ENCODE measurements at places on chromosomes 7 and 10.
A peak's percentile ranks its signal among the peaks of the same experiment; 100 is the strongest.

GRCh38 chr10:118873738-118874105 is 119.0 kb upstream of the CACUL1 start:
- peak; percentile 57 for DNase-seq

- DNase-seq: peak; percentile 35
Observed at GRCh38 chr7:135998081-135998480, 20.9 kb upstream of the MTPN start.

DNA sequence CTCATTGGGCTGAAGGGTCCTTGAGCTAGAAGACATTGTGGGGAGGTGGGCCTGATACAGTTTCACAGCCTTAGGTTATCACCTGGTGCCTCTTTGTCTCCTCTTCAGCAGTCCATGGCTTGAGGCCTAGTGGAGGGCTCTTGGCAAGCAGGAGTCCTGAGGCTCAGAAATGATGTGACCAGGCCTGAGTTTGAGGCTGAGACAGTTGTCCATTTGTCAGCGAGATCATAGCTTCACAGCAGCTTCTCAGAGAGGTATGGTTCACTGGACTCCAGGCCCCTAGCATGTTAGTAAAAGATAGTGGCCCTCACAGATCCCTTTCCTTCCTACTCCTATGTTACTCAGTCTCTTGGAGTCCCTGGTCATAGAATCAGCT is 19.1 kb downstream of the SUFU start:
- no peak for DNase-seq

DNA sequence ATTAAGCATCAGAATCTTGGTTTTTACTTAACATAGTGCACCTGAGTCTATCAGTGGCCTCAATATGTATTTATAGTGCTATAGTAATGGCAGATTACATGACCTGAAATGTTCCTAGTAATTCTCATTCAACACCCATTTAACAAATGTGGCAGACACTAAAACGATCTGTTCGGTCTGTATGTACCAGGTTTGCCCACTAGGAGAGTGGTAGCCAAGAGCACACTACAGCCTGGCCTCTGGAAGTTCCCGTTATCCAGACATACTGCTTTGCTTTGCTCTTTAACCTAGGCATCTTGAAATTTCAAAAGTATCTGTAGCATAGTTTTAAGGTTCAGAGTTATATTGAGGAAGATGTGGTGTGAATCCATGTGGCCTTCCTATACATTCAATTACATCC is 395.7 kb upstream of the NRG3 start:
- DNase-seq: no peak

DNA sequence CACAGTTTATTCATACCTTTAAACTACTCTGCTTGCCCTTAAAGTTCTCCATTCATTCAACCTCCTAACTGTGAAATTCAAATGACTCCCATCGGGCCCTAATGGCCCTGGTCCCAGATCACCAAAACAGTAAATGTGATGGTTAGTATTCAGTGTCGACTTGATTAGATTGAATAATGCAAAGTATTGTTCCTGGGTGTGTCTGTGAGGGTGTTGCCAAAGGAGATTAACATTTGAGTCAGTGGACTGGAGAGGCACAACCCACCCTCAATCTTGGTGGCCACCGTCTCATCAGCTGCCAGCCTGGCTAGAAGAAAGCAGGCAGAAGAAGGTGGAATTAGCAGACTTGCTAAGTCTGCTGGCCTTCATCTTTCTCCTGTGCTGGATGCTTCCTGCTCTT is 80.1 kb upstream of the PLXNA4 start:
- DNase-seq: no peak

- no peak for DNase-seq
Observed at GRCh38 chr7:47633134-47633533, 51.2 kb upstream of the TNS3 start.

DNA sequence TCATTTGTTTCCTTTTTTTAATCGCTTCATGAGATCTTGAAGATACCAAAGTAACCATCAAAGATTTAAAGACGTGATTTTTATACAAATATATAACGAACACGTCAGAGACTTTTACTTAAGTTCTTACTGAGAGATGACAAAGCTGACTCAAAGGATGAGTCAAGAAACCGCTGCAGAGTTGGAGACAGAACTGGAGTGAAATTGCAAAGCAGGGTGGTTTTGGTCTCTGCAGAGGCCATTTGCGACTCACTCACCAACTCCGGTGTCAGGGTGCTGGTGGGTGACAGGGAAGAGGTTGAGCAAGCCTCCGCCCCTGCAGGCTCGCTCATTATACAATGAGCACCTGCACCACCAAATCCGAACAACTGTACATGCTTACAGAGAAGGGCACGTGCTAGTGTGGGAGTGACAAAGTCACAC is 75.2 kb downstream of the DNAJB6 start:
- DNase-seq: peak; percentile 76

GRCh38 chr7:127782654-127783559 is 130.9 kb downstream of the SND1 start:
- no peak for DNase-seq

DNA sequence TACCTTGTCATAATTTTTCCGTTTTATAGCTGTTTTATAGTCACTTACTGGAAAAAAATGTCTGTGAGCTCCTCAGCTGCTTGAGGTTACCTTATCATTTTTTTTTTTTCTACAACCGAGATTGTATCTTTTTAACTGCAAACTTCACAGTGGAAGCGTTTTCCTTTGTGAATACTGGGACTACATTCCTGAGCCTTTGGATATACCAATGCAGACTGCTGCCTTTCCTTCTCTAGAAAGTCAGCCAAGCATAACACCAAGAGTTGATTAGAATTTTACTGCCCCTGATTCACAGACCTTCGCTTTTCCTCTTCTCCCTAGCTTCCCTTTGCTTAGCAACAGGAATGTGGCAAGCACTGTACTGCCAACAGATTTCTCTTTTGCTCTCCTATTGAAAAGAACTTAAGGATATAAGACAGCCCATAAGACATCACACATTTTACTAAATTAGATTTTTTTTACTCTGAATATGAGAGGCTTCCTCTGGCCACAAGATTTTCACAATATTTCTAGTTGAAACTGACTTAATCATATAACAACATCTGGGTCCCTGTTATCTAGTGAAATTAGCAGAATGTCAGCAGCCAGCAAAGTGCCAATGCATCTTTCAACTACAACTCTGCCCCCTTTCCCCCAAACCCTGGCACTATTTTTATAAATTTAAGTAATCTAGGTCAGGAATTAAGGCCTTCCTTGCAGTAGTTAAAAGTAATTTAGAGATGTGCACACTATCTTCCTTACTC is 170.6 kb downstream of the PRKG1 start:
- DNase-seq: no peak

- no peak for DNase-seq
Observed at GRCh38 chr7:1944619-1945210, 274.6 kb downstream of the ELFN1 start.

DNA sequence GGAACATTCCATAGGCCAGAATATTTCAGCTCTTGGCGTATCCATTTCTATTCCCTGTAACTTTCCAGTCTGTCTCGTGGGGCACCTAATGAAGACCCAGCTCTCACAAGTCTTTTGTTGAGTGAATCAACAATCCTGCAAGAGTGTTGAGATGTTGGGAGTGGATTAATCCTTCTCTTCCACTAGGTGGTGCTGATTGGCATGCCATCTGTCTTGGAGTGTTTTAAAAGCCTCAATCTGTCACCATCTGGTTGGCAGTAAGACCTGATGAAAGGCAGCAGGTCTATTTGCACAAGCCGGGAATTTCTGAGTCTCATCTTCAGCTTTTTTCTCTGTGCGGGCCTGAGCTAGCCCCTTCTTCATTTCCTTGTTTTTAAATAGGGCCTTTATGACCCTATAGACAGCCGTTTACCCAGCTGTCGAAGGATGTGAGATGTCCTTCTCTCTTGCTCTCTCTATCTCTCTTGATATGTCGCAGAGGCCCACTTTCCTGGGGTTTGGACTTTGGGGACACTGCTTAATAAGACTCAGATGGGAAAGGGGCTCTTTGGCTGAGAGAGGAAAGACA is 180.5 kb downstream of the ZNF365 start:
- DNase-seq: peak; percentile 54

DNA sequence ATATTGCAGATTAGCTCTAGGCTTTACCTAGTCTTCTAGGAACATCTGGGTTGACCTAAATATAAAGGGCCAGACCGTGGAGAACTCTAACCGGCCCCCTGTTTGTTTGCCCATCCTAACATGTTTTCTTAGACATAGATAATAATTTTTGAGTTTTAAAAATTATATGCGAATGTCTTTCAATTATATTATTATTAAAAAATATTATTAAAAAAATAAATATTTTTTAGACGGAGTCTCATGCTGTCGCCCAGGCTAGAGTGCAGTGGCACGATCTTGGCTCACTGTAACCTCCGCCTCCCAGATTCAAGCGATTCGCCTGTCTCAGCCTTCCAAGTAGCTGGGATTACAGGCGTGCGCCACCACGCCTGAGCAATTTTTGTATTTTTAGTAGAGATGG is 318.5 kb downstream of the INHBA start:
- DNase-seq: no peak

GRCh38 chr7:49714182-49714581 is 59.3 kb upstream of the VWC2 start:
- no peak for DNase-seq

DNA sequence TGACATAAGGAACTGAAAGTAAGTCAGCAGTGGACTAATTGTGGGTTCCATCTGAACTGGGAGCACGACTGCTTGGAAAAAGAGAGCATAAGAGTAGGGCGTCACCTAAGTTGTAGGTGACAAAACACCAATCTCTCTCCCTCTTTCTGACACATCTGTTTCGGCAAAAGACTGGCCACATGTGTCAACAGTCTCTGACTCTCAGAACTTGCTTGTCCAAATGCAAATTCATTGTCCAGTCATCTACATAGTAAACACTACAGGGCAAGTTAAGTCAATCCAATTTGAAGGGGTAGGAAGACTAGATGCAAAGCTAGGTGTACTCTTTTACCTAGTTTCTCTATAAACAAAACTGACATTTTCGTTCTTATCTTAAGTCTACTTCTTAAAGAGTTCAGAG is 87.7 kb downstream of the ZNF438 start:
- DNase-seq: no peak

DNA sequence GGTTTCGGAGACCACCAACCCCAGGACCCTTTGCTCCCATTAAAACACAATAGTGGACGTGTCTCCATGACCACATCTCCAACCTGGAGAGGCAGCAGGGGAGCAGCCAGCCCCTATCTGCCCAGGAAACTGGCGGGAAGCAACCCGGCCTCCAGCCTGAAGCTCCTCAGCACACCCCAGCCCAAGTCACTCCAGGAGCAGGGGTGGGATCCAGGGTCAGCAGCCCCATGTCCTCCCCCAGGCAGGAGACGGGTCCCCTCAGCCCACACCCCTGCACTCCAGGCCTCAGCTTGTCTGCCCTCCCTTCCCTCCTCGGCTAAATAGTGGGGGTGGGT is 601 bp downstream of the ADAM8 start:
- no peak for DNase-seq

DNA sequence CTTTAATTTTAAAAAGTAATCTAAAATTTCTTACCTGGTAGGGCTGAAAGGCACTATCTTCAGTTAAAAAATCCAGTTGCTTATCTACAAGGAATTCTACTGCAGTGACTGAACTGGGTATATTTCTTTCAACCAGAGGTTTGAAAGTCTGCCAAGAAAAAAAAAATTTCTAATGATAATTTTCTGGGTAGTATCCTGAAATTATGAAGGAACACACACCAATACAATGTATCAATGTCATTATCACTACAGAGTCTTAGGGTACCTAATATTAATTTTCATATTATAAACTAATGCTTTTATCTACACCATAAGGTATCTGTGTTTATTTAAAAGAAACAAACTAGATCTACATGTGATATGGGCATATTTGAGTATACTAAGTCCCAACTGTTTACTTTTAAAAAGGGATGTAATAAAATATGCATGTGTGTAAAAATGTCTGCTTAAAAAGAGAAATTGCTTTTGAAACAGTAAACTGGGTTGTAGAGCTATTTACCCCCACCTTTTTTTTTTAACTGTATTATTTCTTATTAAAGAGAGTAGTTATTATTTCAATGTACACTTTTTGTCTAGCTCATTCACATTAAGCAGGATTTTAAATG is 131.6 kb downstream of the NRBF2 start:
- no peak for DNase-seq

- DNase-seq: no peak
Observed at GRCh38 chr7:114628362-114628761, 213.7 kb downstream of the FOXP2 start.

GRCh38 chr7:90236721-90237289 is 8.2 kb upstream of the CFAP69 start:
- no peak for DNase-seq

DNA sequence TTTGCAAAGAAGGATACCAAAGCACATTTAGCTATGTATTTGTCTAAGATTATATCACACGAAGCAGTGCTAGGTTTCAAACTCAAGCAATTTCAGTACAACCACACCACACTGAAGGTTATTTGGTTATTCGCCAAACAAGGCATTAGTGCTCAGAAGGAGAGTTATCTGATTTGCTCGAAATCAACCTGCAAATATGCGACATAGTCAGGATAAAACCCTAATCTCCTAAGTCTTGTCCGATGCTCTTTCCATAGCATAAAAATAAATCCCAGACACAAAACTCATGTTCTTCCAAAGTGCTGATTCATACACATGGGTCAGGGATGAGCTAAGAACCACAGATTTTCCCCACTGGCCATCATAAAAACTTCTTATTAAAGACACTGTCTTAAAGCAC is 1288.0 kb upstream of the SORCS1 start:
- DNase-seq: no peak
